ENCODE measurements at places on chromosomes 2 and 18.
A peak's percentile ranks its signal among the peaks of the same experiment; 100 is the strongest.

DNA sequence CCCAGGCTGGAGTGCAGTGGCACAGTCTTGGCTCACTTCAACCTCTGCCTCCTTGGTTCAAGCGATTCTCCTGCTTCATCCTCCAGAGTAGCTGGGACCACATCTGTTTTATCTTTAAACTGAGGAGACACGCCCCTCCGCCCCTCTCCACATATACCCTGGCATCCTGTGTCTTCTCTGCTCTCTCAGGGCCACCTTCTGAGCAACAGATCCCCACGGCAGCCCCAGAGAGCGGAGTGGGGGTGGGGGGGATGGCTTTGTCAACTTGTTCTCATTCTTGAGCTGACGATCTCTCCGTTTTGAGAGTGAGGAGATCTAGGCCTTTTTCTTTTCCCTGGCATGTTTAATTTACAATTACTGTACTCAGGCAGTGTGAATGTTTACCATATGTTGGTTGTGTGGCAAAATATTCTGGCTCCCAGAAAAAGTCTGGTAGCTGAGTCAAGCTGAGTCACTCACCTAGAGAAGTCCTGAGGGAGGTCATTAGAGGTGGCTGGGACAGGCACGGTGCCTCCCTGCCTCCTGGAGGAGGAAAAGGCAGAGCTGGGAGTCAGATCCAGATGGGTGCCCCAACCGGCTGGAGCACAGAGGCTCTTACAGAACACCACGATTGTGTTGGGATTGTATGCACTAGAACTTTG is 19.5 kb upstream of the ID2 start:
- DNase-seq = no peak

- no peak for DNase-seq
Measured at GRCh38 chr18:23283916-23284430, 148.7 kb downstream of the CABLES1 start.

DNA sequence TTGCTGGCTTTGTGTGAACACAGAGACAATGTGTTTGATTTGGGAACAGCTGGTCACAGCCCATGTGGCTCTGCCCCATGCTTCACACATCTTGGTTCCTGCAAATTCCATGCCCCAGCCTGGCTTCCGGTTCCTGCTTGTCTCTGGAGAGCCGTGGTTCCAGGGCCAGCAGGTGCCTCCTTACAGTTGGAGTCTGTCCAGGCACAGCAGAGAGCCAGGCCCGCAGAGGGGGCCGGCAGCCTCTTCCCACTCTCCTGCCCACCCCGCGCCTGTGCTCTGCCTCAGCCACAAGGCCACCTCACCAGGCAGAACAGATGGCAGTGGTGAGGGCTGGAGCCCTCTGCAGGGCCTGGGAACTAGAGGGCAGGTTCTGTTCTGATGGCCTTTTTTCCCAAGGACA is 81.5 kb downstream of the LDLRAD4 start:
- peak; percentile 90 for DNase-seq

DNA sequence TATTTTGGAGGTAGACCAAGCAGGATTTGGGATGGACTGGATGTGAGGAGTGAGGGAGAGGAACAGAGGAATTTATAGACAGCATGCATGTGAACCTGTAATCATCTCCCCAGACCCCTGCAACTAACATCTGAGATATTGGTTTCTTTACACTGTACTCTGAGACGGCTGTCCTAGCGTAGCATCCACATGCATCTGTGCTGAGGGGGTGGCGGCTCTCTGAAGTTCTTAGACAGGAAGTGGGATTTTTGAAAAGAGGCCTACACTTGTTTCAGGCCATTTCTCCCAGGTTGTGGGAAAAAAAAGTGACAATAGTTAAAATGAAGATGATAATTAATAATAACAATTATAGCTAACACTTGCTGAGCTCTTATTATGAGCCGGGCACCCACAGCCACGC is 150.2 kb upstream of the GATA6 start:
- DNase-seq = no peak

Measured in SHP77 treated with DMSO at 0.1 percent for 48 hours (cell line).